ENCODE measurements at places on chromosomes 4 and X.

GRCh38 chrX:64642482-64642881, 247.2 kb upstream of the MTMR8 start:
- DNase-seq, result no peak

DNA sequence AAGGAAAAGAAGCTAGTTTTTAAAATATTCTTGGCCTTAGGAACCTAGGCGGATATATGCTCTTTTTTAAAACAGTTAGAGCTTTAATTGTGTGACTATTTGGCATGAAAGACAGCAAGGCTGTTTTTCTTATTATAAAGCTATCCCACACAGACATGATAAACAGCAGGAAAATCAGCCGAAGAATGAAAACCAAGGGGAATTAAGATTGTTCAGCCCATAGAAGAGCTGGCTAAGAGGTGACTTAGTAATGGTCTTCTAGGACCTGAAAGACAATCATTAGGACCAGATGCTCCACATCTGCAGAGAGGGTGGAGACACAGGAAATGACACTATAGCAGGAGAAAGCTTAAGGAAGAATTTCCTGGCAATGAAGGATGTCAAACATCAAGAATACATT, 171.4 kb upstream of the NRK start:
- DNase-seq, result no peak

DNA sequence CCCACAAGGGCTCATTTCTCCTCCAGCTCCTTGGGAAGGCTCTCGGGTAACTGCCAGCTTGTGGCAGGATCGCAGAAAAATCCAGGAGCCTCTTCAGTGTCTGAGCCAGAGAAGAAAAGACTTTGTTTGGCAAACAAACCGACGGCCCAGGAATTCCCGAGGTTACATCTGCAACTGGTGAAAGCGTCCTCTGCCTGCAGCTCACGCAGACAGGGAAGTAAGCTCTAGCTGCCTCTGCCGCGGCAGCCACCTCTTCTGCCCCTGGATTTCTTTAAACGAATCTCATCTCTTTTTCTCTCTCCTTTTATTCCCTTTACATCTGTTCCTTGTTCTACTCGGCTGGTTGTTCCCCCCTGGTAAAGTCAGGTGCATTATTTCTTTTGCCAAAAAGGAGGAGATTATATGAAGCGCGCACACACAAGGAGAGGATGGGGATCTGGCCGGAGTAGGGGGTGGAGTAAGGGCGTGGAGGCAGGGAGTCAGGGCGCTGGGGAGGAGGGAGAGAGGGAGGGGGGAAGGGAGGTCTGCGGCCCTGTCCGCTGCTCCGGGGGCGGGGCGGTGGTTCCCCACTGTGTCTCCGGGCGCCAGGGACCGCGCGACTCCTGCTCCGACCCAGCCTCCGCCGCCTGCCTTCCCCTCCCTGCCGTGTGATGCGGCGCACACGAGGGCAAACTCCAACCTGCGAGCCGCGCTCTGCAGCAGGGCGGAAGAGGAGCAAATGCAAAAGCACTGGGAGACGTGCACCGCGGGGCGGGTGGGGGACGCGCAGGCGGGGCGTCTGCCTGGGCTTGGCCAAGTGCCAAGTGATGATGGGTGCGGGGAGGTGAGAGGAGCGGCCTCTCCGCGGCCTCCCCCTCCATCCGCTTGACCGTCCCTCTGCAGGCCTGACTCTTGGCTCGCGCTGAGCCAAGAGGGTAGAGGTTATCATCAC, at the start of gene DCHS2:
DCHS2 (minus strand) TSS at position 459 of the 931 bp plus-strand sequence; CDS start at position 15, 444 bp downstream.
- peak; percentile 52 for DNase-seq

DNA sequence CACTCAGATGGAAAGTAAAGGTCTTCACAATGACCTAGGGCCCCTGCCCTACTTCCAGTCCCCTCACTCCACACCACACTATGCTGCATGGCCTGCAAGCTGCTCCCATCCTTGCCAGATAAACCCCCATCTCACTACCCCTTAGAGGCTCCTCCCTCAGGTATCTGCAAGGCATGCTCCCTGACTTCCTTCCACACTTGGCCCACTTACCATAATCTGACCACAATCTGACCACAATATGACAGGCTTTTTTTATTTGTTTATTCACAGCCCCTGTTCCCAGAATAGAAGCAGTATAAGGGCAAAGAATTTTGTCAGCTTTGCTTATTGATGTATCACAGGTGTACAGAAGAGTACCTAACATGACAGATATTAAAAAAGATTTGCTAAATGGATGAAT, 124.7 kb downstream of the CAMK2D start:
- DNase-seq, result peak; percentile 20

GRCh38 chr4:123671636-123672404, 275.2 kb downstream of the SPRY1 start:
- no peak for DNase-seq

GRCh38 chr4:153611679-153612078, 72.4 kb upstream of the TLR2 start:
- no peak for DNase-seq

GRCh38 chrX:8849945-8850344, 48.8 kb upstream of the FAM9A start:
- no peak for DNase-seq
